ENCODE measurements at places on chromosomes 2 and 18.

DNA sequence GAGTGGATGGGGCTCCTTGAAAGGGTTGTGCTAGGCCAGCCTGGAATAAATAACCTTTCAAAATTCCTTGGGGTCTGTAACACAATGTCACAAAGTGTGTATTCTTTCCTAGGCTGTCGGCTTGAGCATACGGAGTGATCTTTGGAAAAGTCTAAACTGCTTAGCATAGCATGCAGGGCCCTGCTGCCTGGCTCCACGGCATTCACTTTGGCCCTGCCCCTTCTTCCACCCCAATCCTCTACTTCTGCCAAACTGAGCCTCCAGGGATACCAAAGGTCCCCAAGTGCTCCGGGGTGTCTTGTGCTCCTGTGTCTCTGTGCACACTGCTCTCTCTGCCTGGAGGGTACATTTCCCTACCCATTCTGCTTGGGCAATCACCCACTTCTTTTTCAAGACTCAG lies 196.1 kb downstream of the LTBP1 start:
- no peak for DNase-seq

- DNase-seq, result no peak
These were observed 330.1 kb downstream of the CMPK2 start for GRCh38 chr2:6535572-6535971.

DNA sequence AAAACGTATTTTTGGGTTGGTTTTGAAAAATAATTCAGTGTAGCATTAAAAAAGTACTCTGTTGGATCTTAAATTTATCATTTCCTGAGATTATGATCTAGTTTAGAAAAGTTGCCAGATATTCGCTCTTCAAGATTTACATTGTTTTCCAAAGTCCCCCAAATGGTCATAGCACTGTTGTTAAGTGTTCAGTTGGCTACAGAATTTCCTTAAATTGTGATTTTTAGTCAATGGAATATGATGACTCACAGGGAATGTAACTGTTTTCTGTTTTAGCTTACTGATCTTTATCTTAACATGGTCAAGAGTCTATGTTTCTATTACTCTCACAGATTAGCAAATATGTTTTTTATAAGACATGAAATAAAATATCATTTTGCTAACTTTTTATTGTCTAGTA lies 23.2 kb downstream of the PLCL1 start:
- DNase-seq, result no peak

DNA sequence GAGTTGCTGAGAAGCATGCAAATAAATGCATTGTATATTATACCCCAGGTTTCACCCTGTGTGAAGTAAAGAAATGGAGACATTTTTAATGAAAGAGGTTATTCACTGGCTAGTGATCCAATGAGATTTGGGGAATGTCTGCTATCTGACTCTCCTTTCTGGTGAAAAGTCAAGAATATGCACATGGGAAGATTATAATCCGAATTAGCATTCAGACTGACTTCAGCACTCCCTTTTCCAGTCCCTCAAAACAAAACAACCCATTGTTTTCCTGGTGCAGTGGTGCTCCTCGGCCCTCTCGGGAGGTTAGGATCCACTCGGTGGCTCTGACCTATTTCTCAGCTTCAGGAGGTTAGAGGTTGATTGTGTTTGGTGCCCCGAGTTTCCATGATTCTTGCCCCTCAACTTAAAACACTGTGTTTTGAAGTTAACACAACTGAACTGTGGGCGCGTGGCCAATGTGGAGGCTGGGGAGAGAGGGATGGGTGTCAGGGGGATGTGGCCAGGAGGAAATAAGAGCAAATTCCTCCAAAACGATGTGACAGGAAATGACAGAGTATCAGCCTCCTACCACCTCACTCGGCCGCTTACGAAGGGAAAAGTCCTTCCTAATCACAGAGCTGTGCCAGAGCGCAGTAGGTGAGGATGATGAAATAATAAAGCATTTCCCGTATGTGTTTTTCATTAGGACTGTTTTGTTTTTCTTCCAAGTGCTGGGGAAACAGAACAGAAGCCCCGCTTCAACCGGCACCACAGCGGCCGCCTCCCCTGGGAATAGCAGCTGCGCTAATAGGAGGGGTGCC lies 440.1 kb downstream of the MTX2 start:
- no peak for DNase-seq

GRCh38 chr2:168255866-168256265 lies 8.5 kb upstream of the STK39 start:
- DNase-seq, result no peak

DNA sequence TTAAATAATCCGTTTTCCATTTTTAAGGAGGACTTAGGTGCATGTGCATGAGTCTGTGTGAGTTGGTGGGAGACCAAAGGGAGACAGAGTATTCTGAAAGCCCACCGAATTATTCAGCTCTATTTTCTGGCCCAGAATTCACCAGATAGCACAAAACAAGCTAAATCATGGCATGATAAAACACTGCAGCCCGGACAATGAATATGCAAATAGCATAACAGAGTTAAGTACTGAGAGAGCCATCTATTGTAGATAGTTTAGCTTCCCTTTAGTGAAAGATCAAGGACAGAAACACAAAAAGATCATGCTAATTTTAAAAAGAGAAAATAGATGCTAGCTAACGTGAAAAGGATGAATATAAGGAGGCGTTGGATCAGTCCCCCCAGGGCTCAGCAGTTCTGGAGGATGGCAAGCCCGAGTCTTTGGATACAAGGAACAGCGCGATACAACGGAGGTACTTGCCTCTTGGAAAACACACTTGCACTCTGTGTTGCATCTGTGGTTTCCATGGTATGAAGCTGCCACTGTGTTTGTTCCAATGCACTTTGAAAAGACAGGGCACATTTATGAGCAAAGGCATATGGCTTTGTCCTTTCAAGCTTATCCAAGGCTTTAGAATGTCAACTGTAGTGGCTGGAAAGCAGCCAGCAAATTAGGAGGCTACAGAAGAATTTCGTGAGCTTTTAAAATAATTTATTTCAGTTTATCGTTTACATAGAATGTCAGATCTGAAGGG lies 119.9 kb downstream of the LYPD1 start:
- no peak for DNase-seq

DNA sequence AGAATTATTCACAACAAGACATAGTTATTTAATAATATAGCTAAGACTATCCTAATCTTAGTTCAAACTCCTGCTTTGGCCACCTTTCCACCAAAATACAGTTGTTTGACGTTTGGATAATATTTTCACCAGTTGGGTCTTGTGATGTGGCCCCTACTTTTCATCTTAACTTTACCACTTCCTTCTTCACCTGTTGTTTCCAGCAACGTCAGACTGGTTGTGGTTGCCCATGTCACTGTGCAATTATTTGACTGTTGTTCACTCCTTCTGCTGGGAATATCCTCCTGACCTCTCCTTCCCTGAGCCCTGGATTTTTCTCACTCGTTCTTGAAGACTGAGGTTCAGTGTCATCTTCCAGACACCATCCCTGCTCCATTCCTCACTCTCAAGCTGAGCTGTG lies 132.2 kb upstream of the RASGRP3 start:
- DNase-seq, result no peak

GRCh38 chr18:51255693-51256092 lies 58.2 kb upstream of the MEX3C start:
- DNase-seq, result no peak

DNA sequence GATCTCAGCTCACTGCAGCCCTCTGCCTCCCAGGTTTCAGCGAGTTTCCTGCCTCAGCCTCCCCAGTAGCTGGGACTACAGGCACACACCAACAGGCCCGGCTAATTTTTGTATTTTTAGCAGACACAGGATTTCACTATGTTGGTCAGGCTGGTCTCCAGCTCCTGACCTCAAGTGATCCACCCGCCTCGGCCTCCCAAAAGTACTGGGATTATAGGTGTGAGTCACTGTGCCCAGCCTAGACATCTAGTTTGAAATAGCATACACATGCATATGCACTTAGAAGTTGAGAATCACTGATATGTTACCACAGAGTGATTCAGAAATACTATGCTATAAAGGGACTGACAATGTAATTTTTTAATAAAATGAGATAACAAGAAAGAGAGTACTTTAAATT lies 69.8 kb upstream of the CDKL4 start:
- DNase-seq, result no peak

- no peak for DNase-seq
These were observed 32.3 kb upstream of the NEB start for GRCh38 chr2:151766437-151767153.

DNA sequence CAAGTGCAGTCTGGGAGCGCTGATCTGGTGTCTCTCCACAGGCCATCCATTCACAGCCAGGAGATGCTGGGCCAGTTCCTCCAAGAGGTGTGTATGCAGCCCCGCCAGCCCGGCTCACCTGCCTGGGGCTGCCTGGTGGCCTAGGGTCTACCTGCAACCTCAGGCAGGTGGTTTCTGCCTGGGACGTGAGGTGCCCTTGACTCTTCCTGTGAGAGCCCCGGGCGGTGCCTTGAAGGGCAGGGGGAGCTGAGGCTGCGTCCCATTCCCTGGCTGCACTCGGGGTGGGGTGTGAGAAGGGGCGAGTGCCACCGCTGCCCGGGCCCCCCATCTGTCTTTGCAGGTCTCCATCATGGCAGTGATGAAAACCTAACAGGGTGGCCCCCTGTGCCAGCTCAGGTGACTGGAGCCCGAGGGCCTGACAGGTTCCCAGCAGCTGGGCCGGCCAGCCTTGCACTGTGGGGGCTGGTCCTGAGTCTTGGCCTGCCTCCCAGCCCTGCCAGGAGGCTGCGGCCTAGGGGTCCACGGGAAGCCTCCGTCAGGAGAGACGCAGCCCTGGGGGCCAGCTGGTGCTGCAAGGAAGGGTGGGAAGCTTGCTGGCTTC lies 11.9 kb downstream of the CAPN10 start:
- no peak for DNase-seq

- no peak for DNase-seq
These were observed 47.3 kb upstream of the ODC1 start for GRCh38 chr2:10495311-10495987.

DNA sequence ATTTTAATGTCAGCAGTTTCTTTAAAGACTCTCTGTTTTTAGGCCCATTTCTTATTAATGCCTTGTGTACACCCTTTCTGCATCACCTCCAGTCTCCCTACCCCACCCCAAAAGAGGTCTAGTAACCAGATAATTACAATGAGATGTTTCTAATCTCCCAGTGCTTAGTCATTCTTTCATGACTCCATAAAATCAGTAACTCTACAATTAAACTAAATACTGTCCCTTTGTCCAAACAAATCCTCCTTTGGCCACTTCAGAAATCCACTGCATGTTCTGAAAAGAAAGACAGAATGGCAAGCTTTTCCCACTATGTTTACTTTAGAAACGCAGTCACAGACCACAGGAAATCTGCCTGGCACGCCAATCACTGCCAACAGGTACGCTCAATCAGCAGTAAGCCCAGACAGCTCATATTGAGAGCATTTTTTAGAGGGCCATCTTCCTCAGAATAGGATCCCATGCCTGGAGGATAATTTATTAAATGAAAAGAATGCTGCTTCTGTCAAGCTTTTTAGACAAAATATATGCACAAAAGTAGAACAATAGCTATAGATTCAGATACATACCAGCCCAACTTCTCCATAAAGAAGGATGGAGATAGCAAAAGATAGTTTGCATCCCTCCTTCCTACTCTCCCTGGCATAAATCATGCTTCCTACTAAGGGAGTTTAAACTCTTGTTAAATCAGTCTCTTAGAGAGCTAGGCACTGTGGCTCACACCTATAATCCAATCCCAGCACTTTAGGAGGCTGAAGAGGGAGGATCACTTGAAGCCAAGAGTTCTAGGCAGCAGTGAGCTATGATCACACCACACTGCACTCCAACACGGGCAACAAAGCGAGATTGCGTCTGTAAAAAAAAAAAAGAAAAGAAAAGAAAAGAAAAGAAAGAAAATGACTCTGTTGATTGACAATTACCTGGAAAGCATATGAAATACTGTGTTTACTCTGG lies 14.6 kb downstream of the CLASP1 start:
- no peak for DNase-seq

DNA sequence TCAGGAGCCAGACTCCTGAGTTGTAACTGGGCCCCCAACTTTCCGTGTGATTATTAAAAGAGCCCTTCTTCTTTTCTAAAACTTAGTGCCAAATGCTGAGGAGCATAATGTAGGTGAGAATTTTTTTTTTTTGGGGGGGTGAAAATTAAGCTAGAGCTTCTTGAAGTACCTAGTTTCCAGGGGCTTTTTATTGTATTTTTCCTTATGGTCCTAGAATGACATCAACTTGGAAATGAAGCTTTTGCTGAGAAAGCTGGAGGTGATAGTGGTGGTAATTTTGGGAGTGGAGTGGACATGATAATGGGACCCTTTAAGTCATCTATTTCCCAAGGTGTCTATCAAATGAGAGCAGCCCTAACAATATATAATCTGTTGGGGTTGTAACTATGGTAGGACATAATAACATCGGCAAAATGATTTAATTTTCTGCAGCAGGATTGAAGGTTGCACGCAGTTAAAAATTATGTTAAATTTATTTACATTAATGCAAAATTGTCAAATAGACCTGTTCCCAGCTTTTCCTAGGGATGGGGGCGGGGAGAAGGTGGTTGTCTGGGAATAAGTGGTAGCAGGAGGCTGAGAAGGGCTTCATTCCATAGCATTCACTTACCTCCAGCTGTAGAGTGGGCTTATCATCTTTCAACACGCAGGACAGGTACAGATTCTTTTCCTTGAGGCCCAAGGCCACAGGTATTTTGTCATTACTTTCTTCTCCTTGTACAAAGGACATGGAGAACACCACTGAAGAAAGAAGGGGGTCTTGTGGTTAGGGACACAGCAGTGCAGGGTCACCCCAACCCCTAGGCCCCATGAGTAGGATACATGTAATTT lies 5.7 kb downstream of the IL1B start:
- DNase-seq, result no peak

GRCh38 chr2:73987948-73988700 lies 3.4 kb downstream of the TET3 start:
- no peak for DNase-seq

DNA sequence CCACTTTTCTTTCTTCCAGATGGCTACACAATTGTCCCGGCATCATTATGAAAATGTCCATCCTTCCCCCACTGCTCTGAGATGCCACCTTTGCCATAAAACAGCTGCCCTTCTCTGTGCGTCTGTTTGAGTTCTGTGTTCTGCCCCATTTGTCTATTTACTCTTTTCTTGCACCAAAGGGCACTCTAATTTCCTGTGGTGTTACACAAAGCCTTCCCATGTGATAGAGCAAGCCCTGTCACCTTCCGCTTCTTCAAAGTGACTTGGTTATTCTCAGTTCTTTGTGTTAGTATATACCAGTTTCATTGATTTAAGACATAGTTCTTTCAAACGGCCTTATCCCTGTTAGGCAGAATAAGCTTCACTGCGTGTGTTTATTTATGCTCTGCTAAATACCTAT lies 84.1 kb downstream of the FBXO15 start:
- no peak for DNase-seq

DNA sequence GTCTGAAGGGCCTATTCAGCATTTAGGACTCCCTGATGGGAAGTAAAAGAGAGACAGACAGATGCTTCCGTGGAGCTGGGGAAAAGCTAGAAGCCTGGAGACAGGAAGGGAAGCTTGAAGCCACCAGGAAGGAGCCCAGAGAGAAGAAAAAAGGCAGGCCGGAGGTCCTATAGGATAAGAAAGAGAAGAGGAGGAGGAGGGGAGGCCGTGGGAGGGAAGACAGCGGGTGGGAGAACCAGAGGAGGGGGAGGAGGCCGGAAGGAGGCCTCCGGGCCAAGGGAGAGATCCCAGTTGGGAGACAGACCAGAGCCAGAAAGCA lies 107.1 kb upstream of the PKDCC start:
- no peak for DNase-seq

Measured in activated T-helper 1 cell treated with Interleukin-2 at 50 U/mL for 16 hours (primary cell).